ENCODE measurements at places on chromosomes 12 and 14.

GRCh38 chr12:76768576-76768975 lies 4.7 kb downstream of the ZDHHC17 start:
- no peak for DNase-seq

- no peak for DNase-seq
These were observed 32.4 kb downstream of the GPR65 start for GRCh38 chr14:88037325-88037724.

GRCh38 chr14:30125322-30125979 lies 197.8 kb upstream of the PRKD1 start:
- no peak for DNase-seq

- no peak for DNase-seq
These were observed 184.8 kb downstream of the PIK3C2G start for GRCh38 chr12:18446061-18446644.

DNA sequence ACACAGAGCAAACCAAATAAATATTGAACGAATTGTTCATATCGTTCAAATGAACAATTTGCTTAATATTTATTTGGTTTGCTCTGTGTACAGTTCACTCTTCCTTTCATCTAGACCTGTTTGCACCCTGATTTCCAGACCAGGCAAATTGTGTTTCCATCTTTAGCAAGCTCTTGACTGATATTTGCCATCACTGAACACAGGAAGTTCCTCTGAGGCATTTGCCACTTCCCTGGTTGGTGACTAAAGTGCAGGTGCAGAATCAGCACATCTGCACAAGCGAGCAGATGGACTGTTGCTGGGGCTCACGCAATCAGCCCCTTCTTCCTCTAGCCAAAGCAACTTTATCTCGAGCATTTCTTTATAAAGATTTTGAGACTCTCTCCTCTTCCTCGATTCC lies 112.9 kb downstream of the DAAM1 start:
- DNase-seq = no peak

DNA sequence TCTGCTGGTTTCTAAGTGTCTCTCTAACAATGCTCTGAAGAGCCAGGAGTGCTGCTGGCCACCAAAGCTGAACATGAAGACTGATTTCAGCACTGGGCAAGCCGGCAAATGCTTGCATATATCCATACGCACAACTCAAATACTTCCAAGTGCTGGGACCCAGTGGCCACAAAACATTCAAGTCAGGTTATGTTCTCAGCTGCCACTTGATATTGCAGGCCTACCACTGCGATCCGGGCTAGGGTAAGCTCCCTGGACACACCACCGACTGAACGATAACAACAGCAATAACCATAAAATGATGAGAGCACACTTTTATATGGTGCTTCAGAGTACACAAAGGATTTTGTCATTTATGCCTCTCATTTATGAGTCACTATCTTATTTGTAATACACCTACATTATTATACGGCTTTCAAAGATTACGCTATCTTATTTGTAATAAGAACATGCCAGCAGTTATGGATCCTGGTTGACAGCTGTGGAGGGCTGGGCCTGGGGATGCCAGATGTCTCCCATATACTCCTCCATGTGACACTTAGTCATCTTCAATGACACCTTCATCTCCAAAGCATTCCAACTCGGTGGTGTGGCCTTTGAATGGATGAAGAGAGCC lies 35.5 kb downstream of the CRACR2A start:
- no peak for DNase-seq

DNA sequence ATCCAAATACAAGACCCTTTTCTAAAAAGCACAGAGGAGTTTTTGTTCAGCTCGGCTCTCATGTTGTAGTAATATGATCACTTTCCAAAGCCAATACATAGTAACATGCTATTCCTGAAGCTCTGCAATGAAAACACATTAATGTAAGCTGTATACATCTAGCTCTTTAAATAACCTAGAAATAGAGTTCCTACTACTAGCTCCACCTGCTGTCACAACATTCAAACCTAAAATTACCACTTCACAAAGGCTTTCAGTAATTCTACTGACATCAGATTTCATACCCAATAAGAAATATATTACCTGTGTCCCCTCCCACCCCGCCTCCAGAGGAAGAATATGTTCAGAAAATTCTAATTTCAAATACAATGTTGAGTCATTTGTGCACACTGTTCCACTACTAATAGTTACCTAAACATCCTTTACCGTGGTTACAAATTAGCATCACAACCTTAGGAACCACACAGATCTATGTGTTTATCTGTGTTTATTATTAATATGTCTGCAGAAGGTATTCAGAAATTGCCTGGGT lies 17.8 kb downstream of the EFCAB11 start:
- no peak for DNase-seq

DNA sequence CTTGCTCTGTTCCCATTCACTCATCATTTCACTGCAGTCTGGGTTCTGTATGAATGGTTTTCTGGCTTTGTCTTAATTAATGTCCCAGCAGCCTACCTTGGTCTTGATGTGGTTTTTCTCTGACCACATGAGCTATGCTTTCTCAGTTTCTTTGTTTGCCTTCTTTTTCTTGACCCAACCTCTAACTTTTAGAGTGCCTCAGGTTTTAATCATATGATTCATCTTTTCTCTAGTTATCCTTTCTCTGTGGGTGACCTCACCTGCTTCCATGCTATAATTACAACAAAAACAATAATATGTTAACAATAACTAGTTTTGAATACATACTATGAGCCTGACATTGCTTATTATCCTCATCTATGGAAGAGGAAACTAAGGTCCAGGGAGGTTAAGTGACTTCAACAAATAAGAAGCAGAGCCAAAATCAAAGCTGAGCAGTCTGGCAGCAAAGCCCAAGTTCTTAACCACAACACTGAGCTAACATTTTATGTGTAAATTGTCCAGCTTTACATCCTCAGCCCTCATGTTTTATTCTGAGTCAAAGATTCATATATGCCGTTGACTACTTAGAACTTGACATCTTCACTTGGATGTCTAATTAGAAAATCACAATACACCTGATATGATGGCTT lies 4.7 kb upstream of the EPYC start:
- no peak for DNase-seq

DNA sequence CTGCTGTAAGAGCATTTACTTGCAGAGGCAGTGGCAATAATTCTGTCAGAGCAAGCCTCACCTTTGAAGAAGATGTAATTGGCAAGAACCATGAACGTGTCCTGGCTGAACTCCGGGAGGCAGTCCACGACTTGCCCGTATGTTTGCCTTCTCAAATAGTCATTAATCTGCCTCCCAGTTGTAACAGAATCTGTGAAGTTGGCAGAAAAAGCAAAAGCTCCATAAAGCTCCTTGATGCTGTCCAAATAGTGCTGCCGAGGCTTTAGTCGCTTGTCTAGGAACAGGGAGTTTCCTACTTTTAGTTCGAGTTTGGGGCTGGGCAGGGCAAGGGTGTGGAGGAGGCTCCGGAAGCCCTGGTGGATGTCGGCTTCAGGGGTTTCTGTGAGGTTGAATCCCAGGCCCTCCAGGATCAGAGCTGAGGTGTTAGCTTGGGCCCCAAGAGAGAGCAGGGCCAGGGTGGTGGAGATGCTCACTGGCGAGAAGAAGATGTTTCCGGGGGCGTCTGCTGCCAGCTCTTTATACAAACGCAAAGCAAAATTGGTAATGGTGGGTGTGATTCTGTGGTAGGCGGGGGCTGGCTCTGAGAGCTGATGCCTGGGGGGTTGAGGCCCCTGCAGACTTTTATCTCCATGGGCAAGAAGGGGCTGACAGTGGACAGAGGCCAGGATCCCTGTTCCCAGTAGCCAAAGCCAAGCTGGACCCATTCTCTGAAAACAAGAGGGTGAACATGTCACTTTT lies 4.4 kb downstream of the SERPINA11 start:
- no peak for DNase-seq

- DNase-seq = no peak
These were observed 21.5 kb upstream of the PTPRQ start for GRCh38 chr12:80422550-80422949.

DNA sequence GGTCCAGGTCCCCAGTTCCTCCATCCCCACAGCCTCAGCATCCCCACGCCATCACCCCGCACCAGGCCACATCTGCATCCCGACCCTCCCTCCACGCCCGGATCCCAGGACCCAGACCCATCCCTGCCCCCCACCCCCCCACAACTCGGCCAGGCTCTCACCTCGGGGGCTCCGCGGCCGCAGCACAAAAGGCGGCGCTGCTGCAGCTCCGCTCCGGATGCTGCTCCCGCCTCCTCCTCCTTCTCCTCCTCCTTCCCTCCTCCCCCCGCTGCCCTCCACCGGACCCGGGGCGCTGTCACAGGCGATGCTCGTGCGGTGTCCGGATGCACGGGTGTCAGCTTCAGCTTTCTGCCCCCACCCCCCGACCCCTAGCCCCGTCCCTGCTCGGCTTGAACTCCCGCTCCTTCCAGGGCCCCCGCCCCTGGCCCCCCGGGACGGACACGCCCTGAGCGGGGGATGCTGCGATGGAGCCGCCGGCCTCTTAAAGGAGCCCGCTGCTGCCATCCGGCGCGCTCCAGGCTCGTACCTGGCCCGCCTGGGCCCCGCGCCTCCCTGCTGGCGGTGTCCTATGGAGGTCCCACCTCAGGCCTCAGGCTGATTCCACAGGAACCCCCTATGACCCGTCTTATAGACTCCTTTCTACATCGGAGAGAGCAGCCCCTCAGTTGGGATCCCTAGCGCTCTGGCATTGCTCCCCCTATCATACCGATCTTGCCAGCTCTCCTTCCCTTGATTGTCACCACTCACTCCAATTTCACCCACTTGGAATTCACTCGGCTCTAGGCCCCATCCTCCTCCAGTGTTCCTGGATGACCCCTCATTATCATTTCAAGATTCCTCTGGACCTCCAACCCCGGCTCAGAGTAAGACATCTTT lies at the start of gene MAP3K12:
TSS of gene MAP3K12 (minus strand) at position 193 of the 876 bp plus-strand sequence. CDS start 12,067 bp downstream, outside the sequence.
- DNase-seq = no peak

DNA sequence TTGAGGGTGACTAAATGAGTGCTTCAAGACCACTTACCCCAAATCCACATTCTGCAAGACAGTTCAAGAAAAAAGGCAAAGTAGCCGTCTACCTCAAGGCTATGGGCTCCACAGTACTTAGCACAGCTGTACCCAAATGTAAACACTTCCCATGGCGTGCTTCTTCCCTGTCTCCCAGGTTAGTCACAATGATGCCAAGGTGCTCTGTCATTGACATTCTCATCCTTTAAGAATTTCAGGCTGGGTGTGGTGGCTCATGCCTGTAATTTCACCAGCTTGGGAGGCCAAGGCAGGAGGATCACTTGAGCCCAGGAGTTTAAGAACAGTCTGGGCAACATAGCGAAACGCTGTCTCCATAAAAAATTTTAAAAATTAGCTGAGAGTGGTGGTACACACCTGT lies 51.2 kb upstream of the CERS5 start:
- no peak for DNase-seq

DNA sequence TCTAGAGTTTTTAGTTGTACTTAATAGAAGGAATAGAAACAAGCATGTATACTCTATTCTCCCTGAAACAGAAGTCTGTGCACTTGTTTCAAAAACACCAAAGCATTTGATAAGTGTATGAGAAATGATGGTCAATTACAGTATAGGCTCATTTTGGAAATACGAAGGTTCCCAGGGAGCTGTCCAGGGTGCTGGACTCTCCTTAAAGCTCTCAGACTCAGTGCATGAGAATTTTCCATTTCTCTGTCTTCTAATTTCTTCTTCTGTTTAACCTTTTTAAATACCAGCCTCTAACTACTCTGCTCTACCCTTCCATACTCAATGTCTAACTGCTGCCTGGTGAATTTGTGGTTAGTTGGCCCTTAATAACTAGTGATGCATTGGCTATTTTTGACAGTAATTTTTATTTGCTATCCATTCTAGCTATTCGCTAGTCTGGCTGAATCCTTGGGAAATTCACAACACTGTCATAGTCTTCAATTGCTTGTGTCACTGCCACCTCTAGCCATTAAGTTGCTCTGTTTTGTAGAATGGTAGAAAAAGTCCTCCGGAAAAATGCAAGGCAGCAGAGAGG lies 229.2 kb downstream of the NRXN3 start:
- no peak for DNase-seq

DNA sequence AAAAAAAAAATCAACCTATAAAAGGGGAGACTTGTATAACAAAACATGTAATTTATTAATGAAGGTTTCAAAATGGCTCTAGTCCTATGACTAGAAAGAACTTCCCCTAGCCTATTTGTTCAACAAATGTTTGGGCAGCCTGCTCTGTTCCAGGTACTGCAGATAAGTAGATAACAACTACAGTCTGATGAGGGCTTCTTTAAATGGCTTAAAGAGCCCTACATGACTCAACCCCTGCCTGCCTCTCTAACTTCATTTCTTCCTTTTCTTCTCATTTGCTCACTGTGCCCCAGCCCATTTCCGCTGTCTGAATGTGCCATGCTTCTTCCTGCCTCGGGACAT lies 21.5 kb downstream of the ALDH6A1 start:
- no peak for DNase-seq

DNA sequence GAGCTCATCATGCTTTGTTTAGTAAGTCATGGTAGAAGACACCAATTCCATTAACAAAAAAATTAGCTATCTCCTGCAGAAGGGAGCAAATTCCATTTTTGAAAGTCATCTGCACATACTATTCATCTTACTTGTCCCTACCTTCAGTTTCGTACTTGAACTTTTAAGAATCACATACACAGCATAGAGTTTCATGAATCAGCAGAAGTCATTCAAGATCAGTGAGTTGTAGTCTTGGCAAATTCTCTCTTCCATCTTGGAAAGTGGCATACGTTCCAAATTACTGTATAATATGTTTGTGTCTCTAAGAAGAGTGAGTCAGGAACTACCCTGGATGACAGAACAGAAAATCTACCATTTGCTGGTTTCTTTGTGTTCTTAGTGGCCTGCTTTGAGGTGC lies 14.1 kb downstream of the VRK1 start:
- DNase-seq = no peak

DNA sequence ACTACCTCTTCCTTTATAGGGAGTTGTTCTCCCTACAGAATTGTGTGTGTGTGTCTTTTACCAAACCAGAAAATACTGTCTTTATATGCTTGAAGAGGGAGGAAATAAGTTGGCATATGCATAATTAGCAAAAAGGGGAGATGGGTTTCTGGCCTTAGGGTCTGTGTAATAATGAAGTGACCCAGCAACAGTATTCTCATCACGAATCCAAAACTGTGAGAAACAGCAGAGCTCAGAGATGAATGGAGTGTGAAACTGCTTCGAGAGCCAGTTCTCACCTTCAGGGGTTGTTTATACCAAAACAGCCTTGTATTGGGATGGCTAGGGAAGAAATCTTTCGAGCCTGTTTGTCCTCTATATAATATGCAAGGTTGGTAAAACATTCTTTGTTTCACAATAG lies 227.5 kb downstream of the MON2 start:
- DNase-seq = no peak

DNA sequence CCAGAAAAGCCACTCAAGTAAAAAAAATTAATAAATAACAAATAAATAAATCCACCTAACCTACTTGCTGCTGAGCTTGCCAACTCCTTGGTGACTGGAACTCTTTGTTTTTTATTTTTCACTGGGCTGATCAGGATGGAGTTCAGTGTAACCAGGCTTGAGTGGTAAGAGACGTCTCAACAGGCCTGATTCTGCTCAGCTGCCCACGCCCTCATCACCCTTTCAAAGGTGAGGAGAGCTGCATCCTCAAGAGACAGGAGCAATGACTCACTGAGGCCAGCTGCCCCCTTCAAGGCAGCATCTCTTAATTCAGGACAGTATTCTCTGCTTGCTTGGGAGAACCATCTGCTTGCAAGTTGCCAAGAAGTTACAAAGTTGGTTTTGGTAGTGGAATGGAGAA lies 111.9 kb upstream of the CPM start:
- DNase-seq = no peak

Data from stimulated activated CD4-positive, alpha-beta T cell treated with anti-CD3 and anti-CD28 coated beads, Interleukin-12 subunit alpha, Interleukin-12 subunit beta, amount 100 ng/mL, for 24 hours (primary cell).